Thoracic aorta (tissue), 2 donors: ENCODE measurements at places on chromosomes 2 and 18. TPM values are rescaled to one million over a fixed set of nuclear protein-coding genes. Genes with fewer than 3 reads are reported as not detected.

DNA sequence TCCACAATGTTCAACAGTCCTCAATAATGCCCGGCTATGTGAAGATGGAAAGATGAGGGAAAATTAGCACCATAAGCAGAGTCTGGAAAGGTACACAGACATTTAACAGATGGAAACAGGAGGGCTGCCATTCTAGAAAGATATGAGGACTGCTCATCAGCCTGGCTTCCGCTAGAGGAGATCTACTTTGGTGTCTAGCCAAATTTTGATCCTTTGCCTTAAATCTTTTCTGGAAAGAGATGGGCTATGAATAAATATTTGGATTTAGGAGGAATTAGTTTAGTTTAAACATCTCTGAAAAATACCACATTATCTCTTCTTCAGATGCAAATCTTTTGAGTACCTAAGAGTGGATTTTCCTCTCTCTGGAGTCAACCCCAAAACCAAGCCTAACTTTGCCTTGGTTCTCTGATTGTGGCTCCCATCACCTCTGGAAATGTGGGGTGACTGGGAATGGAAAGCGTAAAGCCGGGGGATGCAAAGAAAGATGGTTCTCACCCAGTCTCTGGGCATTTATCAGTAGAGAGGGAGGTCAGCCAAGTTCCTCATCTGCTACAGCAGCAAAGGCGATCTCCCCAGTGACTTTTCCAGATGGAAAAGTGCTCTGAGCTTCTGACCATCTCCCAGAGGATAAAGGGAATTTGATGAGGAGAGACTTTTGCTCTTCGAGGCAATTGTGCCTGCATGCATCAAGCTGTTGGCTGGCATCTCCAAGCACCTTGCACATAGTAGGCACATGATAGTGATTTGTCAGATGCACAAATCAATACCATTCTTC lies 410.6 kb downstream of the ZNF521 start:
- no peaks in the 10 kb centered on the region for H3K4me1 ChIP-seq
- no peak overlapping the region for H3K27ac ChIP-seq
- no peak for DNase-seq
- no peak overlapping the region for H3K4me3 ChIP-seq

DNA sequence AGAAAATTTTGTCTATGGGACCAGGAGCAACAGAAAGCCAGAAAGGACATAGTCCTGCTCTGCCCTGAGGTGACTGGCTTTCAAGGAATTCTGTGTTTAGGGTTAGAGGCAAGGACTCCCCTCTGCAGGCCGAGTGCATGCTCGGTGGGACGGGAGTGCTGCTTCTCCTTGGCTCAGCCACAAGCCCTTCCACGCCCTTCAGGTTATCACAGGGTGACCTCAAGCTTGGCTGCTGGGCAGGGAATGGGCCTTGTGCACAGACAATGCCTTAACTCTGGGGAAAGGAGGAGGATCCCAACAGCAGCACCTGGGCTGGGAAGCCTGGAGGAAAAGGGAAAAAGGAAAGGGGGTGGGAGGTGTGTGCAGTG lies 32.8 kb downstream of the FAM178B start:
- H3K4me3 ChIP-seq = no peak overlapping the region
- no peaks in the 10 kb centered on the region for H3K36me3 ChIP-seq
- H3K4me1 ChIP-seq = no peaks in the 10 kb centered on the region
- H3K27ac ChIP-seq = no peak overlapping the region
- no peak for DNase-seq

DNA sequence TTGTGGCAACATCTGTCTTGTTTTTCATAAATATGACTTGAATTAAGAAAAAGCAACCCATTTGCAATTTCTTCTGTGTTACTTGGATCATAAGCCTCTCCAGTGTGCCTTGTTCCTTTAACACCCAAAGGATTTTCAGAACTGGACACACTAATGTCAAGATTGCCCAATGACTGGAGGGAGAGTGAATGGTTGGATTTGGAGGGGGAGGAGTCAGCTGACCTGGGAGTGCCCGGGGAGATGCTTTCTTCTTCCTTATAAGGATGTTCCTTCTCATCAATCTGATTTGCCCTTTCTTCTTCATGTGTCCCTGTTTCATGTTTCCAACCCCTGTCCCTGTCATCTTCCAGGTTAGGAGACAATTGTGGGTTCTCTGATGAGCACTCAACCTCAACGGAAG lies 48.8 kb downstream of the ALPK2 start:
- no peak for DNase-seq
- H3K36me3 ChIP-seq = no peaks in the 10 kb centered on the region
- no peaks in the 10 kb centered on the region for H3K27me3 ChIP-seq
- no peak overlapping the region for H3K4me3 ChIP-seq

DNA sequence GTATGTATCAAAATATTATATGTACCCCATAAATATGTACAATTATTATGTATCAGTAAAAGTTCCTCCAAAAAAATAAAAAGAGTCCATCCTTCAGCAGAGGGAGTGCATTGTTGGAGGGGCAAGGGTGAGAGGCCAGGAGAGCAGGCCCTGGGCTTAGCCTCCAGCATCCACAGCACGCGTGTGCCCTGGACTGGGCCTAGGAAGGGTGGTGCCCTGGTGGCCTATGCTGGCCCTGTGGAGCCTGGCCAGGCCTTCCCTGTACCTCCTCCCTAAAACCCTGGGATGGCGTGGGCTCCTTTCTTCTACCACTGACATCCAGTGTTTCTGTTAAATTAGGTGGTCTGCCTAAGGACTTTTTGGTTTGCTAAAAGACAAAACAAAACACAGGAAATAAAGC lies 93.4 kb downstream of the SH3RF3 start:
- no peaks in the 10 kb centered on the region for H3K27me3 ChIP-seq
- peaks cover 27% of the 10 kb centered on the region for H3K4me1 ChIP-seq
- H3K27ac ChIP-seq = no peak overlapping the region
- no peaks in the 10 kb centered on the region for H3K36me3 ChIP-seq
- H3K4me3 ChIP-seq = no peak overlapping the region
- no peak for DNase-seq

GRCh38 chr2:191907545-191907944 lies 60.7 kb upstream of the CAVIN2 start:
- no peak overlapping the region for H3K27ac ChIP-seq
- no peaks in the 10 kb centered on the region for H3K36me3 ChIP-seq
- no peaks in the 10 kb centered on the region for H3K27me3 ChIP-seq
- peaks cover 1% of the 10 kb centered on the region for H3K4me1 ChIP-seq
- no peak for DNase-seq
- no peak overlapping the region for H3K4me3 ChIP-seq

DNA sequence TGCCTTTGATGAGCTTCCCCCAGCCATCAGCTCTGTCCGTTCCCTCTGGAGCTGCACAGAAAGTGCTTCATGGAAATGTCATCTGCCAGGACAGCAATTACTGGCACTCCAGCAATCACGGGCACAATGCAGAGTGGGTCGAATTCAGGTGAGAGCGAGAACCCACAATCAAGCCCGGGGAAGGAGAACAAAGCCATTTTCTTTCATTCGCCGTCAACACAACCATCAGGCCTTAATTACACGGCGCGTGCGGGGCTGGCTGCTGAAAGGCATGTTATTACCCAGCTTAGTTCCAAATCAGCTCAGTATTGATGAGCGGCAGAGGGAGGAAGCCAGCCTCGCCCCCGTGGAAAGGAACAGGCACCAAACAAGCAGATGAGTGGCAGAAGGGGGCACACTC lies 143.9 kb downstream of the MYT1L start:
- H3K4me3 ChIP-seq = no peak overlapping the region
- H3K27me3 ChIP-seq = no peaks in the 10 kb centered on the region
- H3K27ac ChIP-seq = no peak overlapping the region

DNA sequence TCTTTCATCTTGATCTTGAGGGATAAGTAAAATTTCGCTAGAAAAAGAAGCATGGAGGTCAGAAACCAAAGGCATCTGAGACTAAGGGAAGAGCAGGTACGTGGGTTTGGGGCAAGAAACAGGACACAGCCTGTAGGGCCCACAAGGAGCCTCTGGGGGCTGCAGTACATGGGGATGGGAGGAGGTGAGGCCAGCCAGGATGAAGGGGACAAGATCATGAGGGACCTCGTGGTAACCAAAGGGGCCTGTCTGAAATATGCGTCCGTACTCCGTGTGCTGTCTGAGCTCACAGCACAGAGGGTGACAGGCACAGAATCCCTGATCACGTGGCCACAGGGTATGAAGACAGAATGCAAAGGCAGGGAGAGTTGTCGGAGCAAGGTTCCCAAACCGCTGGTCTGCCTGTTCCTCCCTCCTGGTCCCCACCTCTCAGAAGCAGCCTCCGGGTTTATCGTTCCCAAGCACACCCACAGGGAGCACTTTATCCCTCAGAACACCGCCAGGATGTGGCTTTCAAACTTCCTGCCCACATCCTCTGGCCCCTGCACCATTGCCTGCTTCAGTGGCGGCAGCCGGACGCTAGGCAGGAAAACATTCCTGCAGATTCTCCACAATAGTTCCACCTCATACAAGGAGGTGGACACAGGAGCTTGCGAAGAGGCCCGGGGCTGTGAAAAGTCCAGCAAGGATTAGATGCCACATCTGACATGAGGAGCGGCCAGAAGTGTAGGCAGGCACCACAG lies 12.0 kb downstream of the TMEM163 start:
- no peaks in the 10 kb centered on the region for H3K27me3 ChIP-seq
- H3K27ac ChIP-seq = no peak overlapping the region
- peak overlapping the region; percentile 2 for H3K4me3 ChIP-seq

- no peaks in the 10 kb centered on the region for H3K27me3 ChIP-seq
- peaks cover 24% of the 10 kb centered on the region for H3K36me3 ChIP-seq
- H3K27ac ChIP-seq = peak overlapping the region; percentile 73
- DNase-seq = no peak
- H3K4me3 ChIP-seq = no peak overlapping the region
These were observed 1.4 kb upstream of the SLC23A3 start for GRCh38 chr2:219171231-219171651.

DNA sequence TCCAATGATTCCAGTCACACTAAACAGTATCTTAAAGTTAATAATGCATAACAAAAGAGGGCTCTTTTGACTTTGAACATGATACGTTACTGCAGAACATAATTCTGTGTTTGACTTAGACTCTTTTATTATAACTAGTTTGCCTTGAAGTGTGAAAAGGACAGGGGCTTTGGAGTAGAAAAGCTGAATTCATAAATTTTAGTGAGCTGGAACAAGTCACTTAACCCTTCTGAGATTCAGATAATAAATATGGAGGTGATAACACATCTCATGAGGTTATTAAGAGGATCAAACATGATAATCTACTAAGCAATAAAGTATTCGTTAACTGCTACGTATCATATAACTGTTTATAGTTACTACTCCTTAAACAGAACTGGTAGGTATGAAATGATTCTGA lies 44.7 kb upstream of the FLACC1 start:
- H3K4me3 ChIP-seq = no peak overlapping the region
- no peaks in the 10 kb centered on the region for H3K27me3 ChIP-seq
- H3K27ac ChIP-seq = no peak overlapping the region

GRCh38 chr2:173659509-173659908 lies 304.8 kb downstream of the CDCA7 start:
- H3K27me3 ChIP-seq = no peaks in the 10 kb centered on the region
- H3K36me3 ChIP-seq = no peaks in the 10 kb centered on the region
- peaks cover 10% of the 10 kb centered on the region for H3K4me1 ChIP-seq
- no peak overlapping the region for H3K4me3 ChIP-seq

Gene C2orf49
- total RNA-seq = 17.5 TPM

Gene RAD51AP2
- total RNA-seq = not detected

Gene PRR30
- total RNA-seq = not detected

Gene NCL
- 80.4 TPM for total RNA-seq

Gene MYL1
- total RNA-seq = not detected

Gene CEP192
- total RNA-seq = 27.2 TPM

Gene FSIP2
- 1.2 TPM for total RNA-seq
